Stimulated activated CD4-positive, alpha-beta T cell treated with anti-CD3 and anti-CD28 coated beads, Interleukin-15, amount 100 ng/mL, for 48 hours (primary cell): ENCODE measurements at places on chromosomes 5 and 9.

GRCh38 chr5:163993126-163993525, 487.7 kb downstream of the MAT2B start:
- DNase-seq, result no peak

GRCh38 chr9:130426883-130427282, 17.9 kb upstream of the ASS1 start:
- DNase-seq, result no peak

DNA sequence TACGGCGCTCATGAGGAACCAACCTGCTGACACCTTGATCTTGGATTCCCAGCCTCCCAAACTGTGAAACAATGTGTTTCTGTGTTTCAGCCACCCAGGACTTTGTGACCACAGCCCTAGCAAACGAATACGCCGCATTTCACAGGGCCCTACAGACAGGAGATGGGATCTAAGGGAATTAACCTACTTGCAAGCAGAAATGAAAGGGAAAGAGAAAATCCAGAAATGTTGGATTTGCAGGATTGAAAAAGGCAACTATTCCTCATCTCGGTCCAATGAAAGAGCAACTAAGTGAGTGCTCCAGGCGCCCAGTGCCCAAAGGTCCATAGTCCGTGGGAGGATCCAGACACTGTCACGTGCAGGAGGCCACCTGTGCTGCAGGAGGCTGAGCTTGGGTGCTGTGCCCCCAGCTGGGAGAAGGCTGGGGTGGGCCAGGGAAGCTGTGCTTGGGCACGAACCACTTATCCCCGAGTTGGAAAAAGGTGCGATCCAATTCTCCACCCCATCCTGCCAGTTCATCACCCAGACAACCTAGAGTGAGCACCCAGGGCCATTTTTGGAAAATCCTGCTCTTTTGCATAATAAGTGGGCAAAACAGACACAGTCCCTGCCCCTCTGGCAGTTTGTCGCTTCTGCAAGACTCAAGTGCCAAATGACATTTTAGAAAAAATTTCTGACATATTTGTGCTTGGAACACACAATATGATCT, 177.9 kb downstream of the C9orf50 start:
- DNase-seq, result no peak

DNA sequence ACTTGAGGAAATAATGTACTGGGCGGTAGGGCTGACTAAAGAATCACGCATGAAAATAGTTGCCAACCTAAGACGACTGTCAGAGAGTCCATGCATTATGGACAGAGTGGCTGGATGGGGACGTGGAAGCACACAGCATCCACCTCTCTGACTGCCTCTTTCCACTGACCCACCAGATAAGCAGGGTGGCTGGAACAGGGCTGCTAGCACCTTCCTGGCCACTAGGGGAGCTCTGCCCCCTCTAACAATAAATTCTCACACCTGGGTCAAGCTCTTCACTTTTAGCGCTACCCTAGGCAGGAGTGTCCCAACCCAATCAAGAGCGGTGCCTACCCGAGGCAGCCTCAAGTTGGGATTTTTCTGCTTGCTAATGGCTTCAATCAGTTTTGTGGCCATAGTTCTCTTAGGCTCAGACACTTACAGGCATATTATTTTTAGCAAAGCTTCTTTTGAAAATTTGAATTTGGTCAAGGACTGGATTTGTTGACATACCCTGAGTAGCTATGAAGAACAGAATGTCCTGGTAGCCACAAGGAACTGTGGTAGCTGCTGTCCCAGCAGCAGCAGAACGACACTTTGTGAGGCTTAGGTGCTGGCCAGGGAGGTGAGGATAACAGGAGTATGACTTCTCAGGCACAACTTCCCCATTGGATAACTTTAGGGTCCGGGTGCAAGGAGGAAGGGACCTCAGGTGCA, 6.9 kb upstream of the TPM2 start:
- DNase-seq, result no peak

DNA sequence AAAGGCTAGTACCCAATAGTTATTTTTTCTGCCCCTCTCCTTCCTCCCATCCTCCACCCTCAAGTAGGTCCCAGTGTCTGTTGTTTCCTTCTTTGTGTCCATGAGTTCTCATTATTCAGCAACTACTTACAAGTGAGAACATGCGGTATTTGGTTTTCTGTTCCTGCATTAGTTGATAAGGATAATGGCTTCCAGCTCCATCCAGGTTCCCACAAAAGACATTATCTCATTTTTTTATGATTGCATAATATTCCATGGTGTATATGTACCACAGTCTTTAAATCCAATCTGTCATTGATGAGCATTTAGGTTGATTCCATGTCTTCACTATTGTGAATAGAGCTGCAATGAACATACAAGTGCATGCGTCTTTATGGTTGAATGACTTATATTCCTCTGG, 128.3 kb upstream of the ANKRD55 start:
- no peak for DNase-seq

DNA sequence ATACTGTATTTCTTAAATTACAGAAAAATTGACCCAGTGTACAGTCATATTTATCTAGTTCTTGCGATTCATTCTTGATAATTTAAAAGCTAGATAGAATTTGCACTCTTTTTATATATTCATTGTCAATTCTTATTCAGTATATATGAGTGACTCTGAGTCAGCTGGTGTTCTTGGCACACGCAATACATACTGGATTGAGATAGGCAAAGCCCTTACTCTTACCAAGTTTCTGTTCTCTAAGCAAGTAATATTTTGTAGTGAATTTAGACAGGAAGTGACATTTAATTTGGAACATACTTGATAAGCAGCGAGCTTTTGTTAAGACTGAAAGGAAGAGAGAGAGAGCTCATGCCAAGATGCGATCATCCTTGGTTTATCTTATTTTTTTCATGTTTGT, 57.7 kb downstream of the GPBP1 start:
- no peak for DNase-seq

- DNase-seq, result no peak
Measured at GRCh38 chr5:27598576-27598975, 560.2 kb upstream of the CDH9 start.

- no peak for DNase-seq
Measured at GRCh38 chr5:116281309-116281708, 196.5 kb downstream of the COMMD10 start.

- no peak for DNase-seq
Measured at GRCh38 chr9:129070696-129071525, 10.0 kb upstream of the DOLPP1 start.

DNA sequence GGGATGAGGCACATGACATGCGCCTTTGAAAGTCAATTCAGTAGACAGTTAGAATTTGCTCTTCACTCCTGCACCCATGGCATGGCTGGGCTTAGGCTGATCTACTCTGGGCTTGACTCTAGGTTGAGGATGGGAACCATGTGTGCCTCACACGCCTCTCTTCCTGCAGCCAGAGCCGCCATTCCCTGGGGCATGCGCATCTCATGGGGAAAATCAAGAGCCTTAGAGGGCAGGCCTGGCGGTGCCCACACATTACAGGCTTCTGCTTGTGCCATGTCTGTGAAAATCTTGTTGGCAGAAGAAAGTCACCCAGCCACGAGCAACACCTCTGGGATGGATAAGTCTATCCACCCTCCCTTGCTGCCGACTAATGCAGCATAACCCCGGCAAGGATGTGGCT, 808.5 kb downstream of the CDH9 start:
- DNase-seq, result no peak

GRCh38 chr9:105331160-105331559, 86.7 kb downstream of the SLC44A1 start:
- no peak for DNase-seq

GRCh38 chr5:113179156-113179555, 202.6 kb downstream of the DCP2 start:
- no peak for DNase-seq

DNA sequence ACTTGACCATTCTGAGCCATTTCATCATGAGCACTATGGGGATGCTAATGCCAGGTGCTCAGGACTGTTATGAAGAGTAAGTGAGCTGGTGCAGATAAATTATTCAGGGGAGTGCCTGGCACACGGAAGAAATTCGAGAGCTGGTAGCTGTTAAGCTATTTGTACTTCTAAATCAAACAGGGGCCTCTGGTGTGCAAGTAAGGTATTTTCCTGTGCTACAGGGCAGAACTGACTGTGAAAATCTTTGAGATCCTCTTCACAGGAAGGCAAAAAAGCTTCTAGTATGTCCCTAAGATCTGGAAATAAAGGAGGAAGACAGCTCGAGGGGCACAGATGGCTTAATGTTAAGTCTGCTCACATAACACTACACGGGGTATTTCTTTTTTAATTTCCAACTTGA, 106.3 kb upstream of the SPOCK1 start:
- DNase-seq, result no peak

GRCh38 chr5:18394443-18394804, 760.2 kb downstream of the TAF11L14 start:
- DNase-seq, result no peak

GRCh38 chr5:53430618-53431252, 49.7 kb upstream of the FST start:
- DNase-seq, result no peak

GRCh38 chr9:107208121-107208520, 75.0 kb upstream of the RAD23B start:
- DNase-seq, result no peak

- no peak for DNase-seq
Measured at GRCh38 chr5:30279237-30279636, 914.2 kb upstream of the CDH6 start.
